ENCODE measurements at places on chromosomes 6 and 20.
A peak's percentile ranks its signal among the peaks of the same experiment; 100 is the strongest.

DNA sequence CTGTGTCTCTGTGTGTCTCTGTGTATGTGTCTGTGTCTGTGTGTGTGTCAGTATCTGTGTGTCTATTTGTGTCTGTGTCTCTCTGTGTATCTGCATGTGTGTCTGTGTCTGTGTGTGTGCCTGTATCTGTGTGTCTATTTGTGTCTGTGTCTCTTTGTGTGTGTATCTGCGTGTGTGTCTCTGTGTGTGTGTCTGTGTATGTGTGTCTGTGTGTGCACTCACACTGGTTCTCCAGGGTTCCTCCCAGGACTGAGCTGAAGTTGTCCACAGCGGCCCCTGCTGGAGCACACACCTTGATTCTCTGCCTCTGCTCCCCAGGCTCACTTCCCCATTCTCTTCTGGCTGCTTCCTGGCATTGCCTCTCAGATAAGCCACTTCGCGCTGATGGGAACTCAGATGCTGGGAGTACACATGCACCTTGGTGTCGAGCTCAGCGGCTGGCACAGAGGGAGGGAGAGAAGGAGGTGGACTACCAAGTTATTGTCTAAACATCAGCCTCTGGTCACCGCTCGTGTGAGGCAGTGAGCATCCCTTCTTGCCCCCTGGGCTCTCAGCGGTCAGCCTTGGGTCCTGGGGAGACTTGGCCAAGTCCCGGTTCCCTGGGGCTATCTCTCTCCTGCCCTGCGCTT lies 104.9 kb upstream of the NXT1 start:
- DNase-seq = peak; percentile 26

DNA sequence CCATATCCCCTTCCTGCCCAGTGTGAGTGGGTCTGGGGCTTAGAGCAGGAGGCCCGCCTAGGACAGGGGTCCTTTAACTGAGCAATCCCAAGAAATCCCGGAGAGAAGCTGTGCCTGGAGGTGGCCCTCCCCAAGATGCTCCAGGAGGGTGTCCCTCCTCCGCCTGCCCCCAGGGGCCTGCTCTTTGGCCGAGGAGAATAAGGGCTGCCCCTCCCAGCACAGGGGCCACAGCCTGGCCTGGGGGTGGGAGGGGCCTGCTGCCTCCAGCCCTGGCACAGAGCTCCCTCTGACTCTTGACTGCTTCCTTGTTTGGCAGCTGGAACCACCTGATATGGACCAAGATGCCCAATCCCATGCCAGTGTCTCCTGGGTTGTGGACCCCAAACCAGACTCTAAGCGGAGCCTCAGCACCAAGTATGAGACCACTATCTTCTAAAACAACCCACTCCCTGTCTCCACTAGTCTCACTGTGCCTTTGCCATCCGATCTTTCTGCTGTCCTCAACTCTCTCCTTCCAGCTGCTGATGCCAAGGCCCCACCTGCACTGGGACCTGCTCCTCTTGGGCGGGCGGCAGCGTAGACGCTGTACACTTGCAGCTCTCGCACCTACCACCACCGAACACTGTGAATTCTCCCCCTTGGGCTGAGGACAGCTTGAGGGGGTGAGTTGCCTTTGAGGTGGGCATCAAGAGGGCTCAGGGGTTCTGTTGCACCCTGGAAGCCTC lies 54.3 kb downstream of the TCP11 start:
- no peak for DNase-seq

DNA sequence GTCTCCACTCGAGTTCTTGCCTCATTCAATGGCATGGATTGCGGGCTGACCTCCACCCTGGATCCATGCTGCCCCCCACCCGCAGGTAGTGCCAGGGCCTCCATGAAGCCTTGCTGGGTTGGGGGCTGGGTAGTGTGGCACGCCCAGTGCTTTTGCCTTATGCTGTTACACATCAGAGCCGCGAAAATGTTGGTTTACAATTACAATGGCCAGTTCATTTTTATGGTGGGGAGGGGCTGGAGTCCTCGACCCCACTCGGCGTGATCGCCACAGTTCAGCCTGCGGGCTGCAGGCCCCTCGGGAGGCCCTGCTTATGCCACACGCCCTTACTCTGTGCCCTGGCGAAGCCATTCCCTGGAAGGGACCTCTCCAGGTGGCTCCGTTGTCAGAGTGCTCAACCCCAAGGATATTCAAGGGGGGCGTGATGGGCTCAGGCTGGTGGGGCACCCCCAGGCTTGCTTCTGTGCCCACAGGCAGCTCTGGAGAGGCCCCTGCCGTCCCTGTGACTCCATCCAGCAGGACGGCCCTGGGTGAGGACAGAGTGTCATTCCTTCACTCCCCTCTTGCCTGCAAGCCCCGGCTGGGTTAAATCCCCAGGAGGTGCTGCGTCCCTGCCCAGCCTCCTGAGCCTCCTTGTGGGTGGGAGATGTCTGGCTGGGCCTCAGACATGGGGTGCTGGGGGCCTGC lies 14.8 kb downstream of the ITPA start:
- no peak for DNase-seq

DNA sequence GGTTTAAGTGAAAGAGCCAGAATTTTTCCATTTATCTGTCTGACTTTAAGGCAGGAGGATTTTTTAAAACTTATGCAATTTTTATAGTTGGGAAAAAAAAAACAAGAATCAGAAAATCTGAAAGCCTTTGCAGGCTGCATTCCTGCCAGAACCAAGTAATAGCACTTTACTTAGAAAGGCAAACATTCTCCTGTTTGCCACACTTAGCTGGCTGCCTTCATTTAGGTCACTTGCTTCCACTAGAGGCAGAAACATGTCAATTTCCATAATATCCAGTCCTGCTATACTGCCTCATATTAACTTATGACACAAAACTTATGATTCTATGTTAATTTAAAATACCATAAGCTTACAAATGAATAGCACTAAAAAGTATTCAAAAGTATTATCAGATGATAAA lies 425.8 kb downstream of the FRK start:
- DNase-seq = no peak

DNA sequence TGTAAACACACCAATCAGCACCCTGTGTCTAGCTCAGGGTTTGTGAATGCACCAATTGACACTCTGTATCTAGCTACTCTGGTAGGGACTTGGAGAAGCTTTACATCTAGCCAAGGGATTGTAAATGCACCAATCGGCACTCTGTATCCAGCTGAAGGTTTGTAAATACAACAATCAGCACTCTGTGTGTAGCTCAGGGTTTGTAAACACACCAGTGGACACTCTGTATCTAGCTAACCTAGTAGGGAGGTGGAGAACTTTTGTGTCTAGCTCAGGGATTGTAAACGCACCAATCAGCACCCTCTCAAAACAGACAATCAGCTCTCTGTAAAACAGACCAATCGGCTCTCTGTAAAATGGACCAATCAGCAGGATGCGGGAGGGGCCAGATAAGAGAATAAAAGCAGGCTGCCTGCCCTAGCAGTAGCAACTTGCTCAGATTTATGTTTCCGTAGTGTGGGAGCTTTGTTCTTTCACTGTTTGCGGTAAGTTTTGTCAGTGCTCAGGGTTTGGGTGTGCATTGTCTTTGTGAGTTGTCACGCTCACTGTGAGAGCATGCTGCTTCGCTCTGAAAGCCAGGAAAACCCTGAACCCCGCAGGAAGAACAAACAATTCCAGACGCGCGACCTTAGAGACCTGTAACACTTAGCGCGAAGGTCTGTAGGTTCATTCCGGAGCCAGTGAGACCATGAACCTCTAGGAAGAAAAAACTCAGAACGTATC lies 37.0 kb downstream of the RIOK1 start:
- no peak for DNase-seq

- peak; percentile 55 for DNase-seq
These were observed 111.0 kb downstream of the CD83 start for GRCh38 chr6:14228571-14228970.

GRCh38 chr6:152206072-152206818 lies 398.8 kb downstream of the ESR1 start:
- peak; percentile 67 for DNase-seq

GRCh38 chr20:12677925-12678324 lies 330.8 kb upstream of the SPTLC3 start:
- DNase-seq = no peak

- no peak for DNase-seq
These were observed 16.6 kb downstream of the VSTM2L start for GRCh38 chr20:37919389-37920040.

- DNase-seq = no peak
These were observed 54.3 kb downstream of the MYLIP start for GRCh38 chr6:16183187-16183664.

DNA sequence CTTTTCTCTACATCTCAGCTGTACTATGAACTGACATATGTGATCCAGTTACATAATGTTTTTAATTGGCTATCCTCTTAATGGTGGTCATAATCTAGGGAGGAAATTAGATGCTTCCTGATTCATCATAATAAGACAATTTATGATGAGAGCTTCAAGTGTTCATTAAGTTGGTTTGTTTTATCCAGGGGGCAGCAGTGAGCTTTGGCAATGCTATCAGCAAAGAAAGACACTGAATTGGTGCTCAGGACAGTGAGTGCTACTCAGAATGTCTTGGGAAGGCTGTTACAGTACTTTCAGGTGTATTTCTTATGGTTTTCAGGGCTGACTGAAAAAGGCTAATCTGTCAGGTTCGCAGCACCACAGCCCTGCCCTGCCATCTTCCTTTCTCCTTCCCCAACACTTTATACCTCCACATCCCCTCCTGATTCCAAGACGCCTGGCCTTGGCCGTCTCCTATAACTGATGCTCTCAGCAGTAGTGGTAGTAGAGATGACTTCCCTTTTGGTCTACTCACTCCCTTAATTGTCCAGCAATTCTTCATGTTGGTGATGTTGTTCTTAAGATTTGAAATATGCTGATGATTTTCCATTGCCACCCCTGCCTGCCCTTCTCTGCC lies 67.0 kb upstream of the TNFAIP3 start:
- DNase-seq = peak; percentile 62

GRCh38 chr6:135901774-135902524 lies 50.4 kb downstream of the PDE7B start:
- no peak for DNase-seq

DNA sequence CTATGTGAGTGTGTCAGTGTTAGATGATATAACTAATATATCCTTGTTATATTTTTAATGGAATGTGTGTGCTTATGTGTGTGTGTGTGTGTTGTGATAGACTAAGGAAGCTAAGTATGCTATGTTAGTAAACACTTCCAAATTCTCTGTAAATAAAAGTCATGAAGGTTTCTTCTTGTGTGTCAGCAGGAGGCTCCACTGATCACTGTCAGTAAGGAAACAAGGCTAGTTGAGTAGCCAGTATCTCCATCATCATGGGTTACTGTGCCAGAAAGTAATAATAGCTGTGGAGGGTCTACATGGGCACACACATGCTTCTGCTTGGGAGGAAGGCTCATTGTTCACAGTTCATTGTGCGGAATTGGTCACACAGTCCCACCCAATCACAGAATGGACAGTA lies 302.8 kb upstream of the RNF217 start:
- DNase-seq = no peak

DNA sequence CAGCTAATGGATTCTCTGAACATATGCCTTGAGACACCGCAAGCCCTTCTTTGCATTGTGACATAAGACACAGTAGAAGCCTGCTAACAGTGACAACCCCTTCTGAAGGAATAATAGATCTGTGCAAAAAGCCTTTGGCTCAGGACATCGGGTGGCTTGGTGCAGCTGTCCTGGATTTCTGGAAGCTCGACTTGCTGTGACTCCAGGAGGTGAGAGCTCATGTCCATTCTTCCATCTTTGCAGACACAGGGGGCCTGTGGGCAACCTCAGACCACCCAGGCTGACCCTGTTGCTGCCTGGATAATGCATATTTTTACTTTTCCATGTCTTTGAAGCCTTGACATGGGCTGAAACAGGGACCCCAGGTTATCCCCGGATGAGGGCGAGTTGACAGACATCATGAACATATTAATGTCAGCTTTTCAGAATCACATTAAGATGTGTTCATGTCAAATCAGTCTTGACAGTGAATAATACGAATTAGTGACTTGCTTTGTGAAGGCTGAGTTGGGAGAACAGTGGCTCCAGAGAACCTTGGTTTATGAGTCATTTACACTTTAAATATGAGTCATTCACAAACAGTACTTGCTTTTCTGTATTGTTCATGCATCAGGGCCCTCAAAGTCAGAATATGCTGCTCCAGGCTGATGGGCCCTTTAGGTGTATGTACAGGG lies 66.8 kb upstream of the IYD start:
- DNase-seq = no peak

DNA sequence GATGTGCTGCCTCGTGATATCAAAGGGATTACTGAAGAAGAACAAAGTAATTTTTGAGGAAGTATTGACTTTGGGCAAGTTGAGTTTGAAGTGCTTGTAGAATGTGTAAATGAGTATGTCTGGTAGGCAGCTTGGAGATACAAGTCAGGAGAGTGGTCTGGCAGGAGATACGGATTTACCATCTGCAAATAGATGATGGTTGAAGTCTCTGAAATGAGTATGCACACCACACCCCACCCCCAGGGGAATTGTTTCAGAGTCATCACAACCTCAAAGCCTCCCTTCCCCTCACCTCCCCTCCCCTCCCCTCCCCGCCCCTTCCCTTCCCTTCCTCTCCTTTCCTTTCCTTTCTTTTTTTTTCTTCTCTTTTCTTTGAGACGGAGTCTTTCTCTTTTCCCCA lies 16.4 kb upstream of the MCUR1 start:
- DNase-seq = no peak

GRCh38 chr6:115909923-115910546 lies 150.7 kb downstream of the FRK start:
- DNase-seq = no peak

DNA sequence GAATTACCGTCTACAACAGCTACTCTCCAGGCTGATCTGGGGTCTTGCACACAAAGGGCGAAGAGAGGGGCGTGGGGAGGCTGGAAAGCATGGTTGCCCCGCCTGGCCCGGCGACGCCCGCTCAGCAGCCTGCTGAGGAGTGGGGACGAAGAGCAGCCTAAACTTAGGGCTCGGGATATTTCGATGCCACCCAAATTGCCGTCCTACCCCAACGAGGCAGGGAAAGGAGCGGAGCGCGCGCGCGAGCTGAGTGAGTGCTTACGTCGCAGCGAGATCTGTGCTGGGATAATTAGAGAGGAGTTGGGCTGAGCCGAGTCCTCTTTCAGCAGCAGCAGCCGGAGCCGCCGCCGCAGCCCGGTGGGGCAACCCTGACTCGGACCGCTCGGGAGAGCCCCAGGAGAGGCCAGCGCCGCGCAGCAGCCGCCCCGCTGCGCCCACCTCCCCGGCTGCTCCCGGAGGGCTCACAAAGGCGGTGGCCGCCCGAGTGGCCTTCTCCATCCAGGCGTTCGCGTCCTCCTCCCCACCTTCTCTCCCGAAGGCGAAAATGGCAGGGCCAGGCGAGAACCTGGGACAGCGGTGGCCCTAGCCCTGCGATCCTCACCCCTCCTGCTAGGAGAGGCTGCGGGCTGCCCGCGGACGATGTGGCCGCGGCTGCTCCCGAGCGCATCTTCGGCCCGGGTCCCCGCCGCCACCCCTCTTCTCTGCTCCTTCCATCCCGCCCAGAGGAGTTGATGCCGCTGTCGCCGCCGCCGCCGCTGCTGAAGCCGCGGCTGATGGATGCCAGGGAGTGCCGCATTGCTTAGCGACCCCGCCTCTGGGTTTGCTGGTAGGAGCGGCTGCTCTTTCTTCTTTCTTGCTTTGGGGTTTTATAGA lies at the start of gene CLVS2:
Gene CLVS2, plus strand, starts transcription at position 315 of the 873 bp plus-strand sequence. CDS start 1,543 bp downstream, outside the sequence.
- DNase-seq = no peak

DNA sequence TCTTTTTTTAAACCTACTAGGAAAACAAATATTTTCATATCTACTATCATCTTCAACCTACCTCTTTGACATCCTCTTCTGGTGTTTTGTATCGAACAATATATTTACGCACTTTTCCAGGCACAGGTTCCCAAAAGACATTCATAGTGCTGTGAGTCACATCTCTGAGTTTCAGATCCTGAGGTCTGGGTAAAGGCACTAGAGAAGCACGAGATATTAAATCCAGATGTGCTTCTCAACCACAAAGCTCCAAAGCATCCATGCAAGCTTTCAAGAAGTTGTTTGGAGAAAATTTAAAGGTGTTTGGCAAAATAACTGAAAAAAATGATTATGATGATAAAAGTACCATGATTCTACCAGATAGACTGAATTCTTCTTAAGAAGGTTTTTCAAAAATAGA lies 62.7 kb downstream of the COL12A1 start:
- no peak for DNase-seq
